ENCODE measurements at places on chromosomes 13 and 19.

DNA sequence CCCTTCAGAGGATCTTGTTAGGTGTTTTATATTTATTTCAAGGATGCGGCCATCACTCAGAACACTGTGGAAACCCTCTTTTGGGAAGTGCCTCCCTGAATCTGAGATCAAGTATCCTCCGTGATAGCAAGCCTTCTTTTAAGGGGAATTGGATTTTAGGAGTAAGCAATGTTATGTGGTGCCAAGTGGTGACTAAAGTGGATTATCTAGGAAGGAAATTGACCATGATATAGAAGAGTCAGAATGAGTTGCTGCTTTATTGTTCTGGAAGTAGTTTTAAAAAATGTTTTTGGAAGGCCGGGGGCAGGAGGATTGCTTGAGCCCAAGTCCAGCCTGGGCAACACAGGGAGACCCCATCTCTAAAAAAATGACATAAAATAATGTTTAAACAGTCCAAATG lies 6.7 kb downstream of the ERCC5 start:
- DNase-seq: no peak

GRCh38 chr19:50196322-50196932 lies 7.0 kb upstream of the MYH14 start:
- no peak for DNase-seq

DNA sequence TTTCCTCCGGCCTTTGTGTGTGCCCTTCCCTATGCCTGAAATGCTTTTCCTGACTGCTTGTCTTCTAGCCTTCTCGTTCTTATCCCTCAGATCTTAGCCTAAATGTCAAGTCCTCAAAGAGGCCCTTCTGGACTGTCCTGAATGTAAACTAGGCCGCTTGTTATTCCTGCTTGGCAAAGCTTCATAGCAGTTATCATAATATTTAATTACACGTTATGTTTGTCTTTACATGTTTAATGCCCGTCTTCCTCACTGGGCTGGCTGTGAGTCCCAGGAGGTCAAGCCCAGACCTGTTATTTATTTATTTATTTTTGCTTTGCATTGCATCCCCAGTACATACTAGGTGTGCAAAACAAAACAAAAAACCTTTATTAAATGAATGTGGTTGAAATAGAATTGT lies 62.7 kb downstream of the SIPA1L3 start:
- peak; percentile 96 for DNase-seq

DNA sequence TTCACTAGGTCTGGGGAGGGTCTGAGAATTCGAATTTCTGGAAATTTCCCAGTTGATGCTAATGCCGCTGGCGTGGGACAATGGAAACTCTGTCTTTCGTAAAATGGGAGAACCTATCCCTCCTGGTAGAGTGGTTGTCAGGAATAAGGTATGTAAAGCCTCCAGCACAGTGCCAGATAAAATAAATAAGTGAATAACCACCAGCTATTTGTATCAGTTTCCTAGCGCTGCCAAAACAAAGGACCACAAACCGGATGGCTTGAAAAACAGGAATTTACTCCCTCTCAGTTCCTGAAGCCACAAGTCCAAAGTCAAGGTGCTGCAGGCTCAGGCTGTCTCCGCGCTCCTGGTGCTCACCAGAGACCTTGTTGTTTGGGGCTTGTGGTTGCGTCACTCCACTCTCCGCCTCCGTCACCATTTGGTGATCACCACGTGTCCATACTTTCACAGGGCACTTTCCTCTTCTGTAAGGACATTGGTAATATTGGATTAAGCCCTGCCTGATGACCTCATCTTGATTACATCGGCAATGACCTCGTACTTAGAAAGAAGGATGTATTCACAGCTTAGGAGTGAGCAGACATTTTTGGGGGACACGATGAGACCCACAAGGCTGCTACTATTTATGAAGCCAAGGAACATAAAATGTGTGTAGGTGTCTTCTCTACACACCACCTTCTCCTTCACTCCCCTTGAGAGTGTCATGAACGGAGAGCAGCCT lies 428.5 kb downstream of the IRS2 start:
- DNase-seq: no peak

GRCh38 chr19:39211731-39212374 lies 7.8 kb upstream of the SYCN start:
- no peak for DNase-seq

DNA sequence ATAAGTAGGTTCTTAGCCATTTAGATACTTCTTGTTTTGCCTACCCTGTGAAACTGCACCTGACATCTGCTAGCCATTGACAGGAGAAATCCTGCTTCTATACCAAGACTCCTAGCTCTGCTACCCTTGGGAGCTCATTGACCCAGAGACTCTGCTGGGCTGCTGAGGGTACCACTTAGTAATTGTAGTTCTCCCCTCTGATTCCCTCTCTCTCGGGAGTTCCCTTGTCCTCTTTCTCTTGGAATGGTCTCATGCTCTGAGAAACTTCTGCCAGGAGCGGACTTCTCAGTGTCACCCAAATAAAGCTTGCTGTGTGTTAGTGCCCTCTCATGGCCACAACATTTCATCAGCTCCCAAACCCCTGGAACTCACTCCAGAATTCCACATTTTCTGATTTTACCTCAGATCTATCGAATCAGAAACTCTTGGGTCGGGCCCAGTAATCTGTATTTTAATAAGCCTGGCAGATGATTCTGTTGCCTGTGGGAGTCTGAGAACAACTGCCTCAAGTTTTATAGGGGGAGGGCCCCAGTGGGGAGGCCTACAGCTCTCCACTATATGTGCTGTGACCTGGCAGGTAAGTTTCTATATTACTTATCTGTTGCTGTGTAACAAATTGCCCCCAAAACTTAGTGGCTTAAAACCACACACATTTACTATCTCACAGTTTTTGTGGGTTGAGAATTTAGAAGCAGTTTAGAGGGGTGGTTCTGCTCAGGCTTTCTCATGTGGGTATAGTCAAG lies 221.1 kb downstream of the TDRD3 start:
- peak; percentile 31 for DNase-seq

- no peak for DNase-seq
Observed at GRCh38 chr19:44947041-44947581, 1.3 kb downstream of the APOC2 start.

- DNase-seq: no peak
Observed at GRCh38 chr13:29571876-29572570, 23.5 kb downstream of the SLC7A1 start.

DNA sequence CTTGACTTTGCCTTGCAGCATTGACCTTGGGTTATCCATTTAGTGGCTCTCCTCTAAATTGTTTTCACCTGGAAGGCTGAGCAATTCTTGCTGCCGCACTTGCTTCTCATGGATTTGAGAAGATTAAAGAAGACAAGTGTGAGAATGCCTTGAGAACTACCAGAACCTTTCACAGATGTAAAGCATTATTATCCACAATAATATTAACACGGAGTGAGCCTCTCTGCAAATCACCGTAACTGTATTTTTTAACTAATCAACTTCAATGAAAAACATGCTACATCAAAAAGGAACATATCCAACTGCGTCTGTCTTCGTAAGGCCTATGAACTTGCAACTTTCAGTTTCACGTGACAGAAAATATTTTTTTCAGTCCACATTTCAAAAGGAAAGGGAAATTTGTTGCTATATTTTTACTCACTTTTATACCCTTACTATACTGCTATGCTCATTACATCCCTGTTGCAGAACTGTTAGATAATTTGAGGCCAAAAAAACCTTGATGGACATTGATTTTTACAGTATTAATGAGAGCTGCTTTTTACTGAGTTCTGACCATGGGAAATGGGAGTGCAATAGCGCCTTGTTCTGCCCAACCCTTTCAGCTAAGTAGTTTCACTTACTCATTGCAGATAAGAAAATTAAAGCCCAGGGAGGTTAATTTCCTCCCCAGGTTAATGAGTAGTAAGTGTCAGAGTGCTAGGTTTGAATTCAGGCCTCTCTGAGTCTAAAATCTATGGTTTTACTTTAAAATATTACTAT lies 93.8 kb upstream of the RAP2A start:
- no peak for DNase-seq

- no peak for DNase-seq
Observed at GRCh38 chr13:23567906-23568460, 2.2 kb upstream of the TNFRSF19 start.

- no peak for DNase-seq
Observed at GRCh38 chr13:100917011-100917410, 242.4 kb upstream of the TMTC4 start.

DNA sequence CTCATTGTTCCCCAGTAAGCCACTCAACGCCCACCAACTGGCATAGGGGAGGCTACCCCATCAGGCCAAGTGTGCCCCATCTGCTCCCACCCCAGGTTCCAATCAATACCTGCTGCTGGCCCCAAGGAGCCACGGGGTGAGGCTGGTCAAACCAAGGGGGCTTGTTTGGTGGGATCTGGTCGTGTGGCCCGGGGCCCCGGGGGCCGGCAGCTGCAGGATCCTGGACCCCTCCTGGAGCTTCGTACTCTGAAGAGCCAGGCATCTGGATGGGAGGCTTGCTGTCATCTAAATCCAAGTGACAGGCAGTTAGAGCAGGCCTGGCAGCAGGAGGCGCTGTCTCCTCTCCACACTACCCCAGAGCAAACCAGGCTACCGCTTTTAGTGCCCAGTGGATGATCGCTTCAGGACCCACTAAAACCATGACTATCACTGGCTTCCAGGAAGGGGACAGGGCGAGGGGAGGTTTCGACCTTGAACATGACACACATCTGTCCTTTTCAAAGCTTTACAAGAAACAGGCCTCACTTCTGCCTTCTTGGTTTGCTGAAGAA lies 14.2 kb downstream of the CHERP start:
- DNase-seq: no peak

GRCh38 chr13:29514720-29515310 lies 80.7 kb downstream of the SLC7A1 start:
- no peak for DNase-seq

DNA sequence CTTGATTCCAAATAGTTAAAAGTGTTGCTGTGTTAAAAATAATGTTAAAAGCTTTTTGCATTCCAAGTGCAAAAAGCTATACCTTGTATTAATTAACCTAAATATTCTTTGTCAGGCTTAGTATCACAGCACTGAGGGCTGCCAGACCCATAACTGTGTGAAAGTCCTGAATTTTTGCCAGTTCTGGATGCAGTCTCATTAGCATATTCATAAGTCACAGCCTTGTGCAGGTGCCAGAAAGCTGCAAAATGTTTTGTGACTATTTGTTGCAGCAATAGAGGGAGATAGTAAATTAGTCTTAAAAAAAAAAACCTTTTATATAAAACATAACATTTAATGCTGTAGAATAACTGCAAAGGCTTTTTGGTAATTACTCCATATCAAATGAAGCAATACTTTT lies 56.6 kb downstream of the SLITRK1 start:
- DNase-seq: no peak

DNA sequence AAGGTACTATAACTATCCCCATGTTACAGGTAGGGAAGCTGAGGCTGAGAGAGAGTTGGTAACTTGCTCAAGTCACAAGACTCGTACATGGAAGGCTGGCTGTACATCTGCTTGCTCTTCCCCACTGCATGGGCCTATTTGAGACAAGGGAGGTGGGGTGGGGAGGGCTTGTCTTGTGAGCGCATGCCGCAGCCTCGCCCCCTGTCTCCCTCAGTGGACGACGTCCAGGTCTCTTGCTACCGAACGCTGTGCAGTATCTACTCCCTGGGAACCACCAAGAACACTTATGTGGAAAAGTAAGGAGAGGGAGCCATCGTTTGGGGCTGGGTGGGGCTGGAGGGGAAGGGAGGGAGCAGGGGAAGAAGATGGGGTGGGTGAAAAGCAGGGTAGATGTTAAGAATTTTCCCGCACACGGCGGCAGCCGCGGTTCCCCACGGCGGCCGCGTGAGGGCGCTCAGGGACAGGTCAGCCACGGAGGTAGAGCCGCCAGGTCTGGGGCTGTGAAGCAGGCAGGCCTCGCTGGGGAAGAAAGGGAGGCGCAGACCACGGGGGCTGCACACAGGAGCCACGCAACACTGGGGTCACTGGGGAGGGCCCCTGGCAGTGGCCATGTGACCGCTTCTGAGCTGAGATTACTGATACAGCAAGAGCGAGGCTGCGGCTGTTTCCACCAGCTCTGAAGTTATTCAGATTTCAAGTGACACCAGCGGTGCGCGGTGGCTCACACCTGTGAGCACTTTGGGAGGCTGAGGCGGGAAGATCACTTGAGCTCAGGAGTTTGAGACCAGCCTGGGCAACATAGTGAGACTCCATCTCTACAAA lies 81.5 kb downstream of the RYR1 start:
- DNase-seq: no peak

- no peak for DNase-seq
Observed at GRCh38 chr13:104823071-104823470, 1712.4 kb downstream of the EFNB2 start.

DNA sequence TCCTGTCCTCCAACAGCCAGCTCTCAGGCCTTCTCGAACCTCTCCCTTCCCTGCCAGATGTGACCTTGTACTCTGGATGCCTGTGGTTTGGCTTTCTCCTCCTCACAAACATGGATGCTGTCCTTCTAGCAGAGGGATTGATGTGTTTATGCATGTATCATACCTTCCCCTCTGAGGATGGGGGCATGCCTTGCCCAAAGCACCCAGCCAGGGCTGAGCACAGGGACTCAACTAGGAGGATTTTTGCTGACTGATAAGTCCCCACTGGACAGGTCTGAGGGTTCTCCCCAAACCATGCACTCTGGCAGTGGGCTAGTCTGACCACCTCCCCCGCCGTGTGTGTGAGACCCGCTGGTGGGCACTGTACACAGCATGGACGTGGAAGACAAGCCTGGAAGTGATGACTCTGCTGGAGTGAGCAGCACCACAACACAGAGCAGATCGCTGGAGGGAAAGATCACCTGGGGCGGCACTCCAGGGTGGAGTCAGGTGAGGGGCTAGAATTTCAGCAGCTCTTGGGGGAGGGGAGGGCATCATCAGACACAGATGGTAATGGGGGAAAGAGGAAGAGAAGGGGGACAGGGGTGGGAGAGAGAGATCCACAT lies 360.3 kb upstream of the ZNF507 start:
- DNase-seq: no peak
